ENCODE measurements at places on chromosomes 7 and 10. TPM values are rescaled to one million over a fixed set of nuclear protein-coding genes. Genes with fewer than 3 reads are reported as not detected.

- no peak for DNase-seq
Measured at GRCh38 chr10:86079088-86079487, 287.5 kb downstream of the GRID1 start.

DNA sequence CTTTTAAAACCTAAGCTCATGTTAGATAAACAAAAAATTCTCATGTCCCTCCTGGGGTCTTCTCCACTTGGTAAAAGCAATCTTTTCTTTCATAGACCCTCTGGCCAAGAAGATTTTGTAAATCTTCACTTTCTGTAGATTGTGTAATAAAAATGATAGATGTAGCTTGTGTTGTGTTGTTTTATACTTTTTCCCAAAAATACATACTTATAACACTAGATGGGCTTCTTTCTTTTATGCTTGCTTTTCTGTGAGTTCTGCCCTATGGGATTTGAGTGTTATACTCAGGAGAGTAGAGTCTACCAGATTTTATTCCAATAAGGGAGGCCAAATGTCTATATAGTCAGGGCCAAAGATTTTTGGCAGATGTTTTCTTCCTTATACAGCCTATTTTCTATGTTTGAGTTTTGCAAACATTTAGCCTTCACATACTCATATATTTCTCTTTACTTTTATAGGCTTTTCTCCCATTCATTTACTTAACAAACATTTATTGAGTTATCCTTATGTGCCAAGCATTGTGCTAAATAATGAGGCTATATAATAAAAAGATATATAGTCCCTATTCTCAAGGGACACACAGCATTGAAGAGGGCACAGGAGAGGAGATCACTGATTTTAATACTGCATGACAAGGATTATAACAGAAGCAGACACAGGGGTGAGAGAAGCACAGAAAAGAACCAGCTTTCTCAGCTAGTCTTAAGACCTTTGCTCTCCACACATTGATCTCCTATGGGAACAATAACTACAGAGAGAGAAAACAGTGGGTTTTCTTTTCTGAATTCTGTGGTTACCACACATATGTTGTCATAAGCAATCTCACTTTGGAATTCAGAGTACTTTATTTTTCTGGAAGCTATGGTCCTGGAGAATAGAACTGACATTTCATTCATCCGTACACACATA, 58.0 kb upstream of the PNLIP start:
- no peak for DNase-seq

DNA sequence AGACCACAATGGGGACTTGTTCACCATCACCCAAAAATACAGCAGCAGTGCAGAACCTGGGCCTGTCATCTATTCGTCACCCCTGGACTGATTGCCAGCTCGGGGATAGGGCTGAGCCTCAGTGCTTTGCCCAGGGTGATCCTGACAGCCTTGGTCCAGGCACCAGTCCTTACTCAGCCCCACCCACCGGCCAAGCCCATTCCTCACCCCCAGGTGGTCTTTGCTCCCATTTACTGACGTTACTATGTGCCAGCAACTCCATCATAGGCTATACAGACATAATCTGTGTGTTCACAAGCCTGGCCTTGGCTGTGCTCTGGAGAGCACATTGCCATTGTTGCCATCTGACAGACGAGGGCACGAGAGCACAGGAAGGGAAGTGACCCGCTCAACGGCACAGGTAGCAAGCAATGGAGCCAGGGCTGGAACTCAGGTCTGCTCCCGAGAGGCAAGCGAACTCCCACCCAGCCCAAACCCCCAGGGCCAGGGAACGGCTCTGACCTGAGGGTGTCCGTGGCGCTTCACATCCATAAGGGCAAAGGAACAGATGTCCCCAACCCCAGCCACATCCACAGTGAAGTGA, 6.8 kb downstream of the ATG9B start:
- DNase-seq, result no peak

STAG3 gene
- total RNA-seq, result 0.50 TPM

AKR1C8 gene
- total RNA-seq, result not detected

CYTH3 gene
- 24.4 TPM for total RNA-seq

All from fibroblast of lung (primary cell).